ENCODE measurements at places on chromosomes 11 and 22.
A peak's percentile ranks its signal among the peaks of the same experiment; 100 is the strongest.

GRCh38 chr11:76131671-76132631, 74.4 kb downstream of the WNT11 start:
- DNase-seq, result no peak

- DNase-seq, result no peak
These were observed 477.9 kb downstream of the MIAT start for GRCh38 chr22:27135031-27135981.

DNA sequence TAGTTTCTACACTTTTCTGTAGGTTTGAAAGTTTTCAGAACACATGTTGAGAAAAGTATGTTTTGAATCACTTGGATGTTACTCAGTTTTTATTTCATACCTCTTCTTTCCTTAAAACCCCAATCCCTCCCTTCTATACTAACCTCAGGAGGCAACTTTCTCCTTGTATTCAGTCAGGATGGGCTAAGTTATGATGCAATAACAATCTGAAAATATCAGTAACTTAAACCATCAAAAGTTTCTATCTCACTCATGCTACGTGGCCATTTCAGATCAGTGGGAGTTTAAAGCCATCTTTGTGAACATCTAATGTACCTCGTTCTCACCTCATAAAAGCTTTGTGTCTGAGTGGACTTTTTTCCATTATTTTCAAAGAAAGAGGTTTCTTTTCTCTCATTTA, 86.2 kb downstream of the NXPE2 start:
- no peak for DNase-seq

- DNase-seq, result no peak
These were observed 438 bp downstream of the ZW10 start for GRCh38 chr11:113773092-113773415.

DNA sequence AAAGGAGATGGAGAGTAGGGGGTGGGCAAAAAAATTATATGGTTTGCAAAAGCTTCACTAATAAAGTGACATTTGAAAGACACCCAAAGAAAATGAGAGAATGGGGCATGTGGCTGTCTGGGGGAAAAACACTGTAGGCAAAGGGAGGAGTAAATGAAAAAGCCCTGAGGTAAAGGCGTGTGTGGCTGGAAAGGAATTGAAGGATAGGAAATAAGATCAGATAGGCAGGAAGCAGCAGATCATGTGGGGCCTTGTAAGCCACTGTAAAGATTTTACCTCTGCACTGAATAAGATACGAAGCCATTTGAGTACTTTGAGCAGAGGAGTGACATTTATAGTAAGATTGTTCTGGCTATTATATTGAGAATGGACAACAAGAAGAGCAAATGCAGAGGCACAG, 49.8 kb upstream of the FDX1 start:
- no peak for DNase-seq

GRCh38 chr11:9399466-9399865, 15.0 kb downstream of the IPO7 start:
- DNase-seq, result no peak

- no peak for DNase-seq
These were observed 219.6 kb downstream of the C11orf87 start for GRCh38 chr11:109641549-109641948.

DNA sequence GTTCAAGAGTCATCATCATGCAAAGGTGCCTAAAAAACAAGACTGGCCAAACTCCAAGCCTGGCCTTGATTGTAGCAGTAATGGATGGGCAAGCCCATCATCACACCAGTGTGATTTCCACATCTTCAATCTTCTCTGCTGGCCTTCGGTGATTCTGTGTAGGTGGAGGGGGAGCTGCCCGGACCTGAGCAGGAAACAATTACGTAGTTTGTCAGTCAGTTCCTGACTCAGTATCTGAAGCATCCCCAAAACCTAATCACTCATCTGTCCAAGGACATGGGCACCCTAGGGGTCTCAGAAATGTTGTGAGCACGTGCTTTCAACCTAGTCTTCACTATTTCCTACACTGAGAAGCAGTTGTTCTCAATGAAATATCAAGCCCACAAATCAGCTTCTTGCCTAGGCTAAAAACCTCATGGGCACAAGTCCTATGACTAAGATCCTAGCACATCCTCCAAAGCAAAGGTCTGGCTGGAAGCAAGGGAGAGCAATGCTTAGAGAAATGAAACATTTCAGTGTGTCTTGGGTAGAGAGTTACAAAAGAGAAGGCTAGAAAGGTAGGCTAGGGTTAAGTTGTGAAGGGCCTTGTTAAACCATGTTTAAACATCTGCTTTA, 24.6 kb downstream of the ATG16L2 start:
- DNase-seq, result no peak

DNA sequence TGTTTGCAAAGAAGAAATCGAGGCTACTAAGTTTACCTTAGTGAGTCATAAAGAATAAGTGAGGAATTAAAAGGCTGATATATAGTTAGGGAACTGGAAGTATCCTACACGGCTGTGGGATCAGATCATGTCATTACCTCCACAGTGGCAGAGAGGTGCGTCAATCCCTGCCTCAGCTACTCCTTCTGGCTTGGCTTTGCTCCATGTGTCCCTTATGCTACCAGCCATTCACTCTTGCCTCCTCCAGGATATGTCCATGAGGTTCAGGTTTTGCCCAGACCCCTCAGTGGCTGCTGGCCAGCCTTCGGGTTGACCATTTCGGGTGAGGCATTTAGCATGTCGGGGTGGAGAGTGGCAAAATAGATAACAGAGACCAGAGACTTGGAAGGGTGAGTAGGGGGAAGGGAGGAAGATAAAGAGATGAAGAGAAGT, 153.4 kb downstream of the LDLRAD3 start:
- DNase-seq, result no peak

DNA sequence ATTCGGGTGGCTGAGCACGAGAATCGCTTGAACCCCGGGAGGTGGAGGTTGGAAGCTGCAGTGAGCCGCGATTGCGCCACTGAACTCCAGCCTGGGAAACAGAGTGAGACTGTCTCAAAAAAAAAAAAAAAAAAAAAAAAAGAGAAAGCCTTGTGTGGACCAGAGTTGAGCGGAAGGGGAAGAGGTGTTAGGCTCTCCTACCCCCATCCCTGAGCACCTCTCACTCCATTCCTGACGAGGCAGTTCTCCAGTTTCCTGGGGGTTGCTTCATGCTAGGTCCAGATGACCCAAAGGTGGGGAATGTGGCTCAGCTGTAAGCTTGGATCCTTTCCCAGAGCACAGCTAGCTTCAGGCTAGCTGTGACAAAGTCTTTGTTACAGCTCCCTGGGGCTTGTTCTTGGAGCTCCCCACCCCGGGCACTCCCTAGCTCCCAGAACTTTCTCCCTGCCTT, 8.8 kb upstream of the DNAL4 start:
- DNase-seq, result no peak

GRCh38 chr11:106691807-106692365, 326.4 kb downstream of the GUCY1A2 start:
- DNase-seq, result no peak

DNA sequence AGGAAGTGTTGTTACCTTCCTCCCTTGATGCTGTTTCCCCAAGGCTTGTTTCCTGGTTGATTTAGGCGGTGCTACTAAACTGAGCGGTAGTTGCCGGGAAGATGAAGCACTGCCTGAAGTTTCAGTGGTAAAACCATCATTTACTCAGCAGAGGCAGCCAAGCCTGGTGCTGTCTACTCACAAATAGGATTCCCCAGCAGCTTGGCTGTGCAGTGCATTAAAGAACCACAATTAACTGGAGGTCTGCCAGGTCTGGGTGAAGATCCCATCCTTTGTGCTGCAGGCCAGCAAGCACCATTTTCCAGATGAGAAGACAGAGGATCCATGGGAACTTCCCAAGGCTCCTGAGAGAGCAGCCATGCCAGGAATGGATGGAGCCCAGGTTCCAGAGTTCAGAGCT, 231.9 kb upstream of the E2F8 start:
- DNase-seq, result no peak

DNA sequence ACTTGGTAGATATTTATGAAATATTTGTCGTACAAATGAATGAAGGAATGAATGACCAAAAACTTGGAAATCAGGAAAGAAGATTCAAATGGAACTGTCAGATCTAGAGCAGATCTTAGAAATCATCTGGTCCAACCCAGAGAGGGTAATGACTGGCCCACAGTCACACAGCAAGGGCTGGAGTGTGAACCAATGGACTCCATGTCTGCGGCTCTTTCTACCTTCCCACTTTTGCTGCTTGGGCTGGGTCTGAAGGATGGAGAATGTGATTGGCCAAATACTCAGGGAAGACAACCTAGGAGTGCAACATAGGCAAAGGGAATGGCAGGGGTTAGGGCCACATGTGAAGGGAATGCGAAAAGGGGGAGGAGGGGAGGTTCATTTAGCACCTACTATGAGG, 5.8 kb upstream of the DGKZ start:
- DNase-seq, result no peak

DNA sequence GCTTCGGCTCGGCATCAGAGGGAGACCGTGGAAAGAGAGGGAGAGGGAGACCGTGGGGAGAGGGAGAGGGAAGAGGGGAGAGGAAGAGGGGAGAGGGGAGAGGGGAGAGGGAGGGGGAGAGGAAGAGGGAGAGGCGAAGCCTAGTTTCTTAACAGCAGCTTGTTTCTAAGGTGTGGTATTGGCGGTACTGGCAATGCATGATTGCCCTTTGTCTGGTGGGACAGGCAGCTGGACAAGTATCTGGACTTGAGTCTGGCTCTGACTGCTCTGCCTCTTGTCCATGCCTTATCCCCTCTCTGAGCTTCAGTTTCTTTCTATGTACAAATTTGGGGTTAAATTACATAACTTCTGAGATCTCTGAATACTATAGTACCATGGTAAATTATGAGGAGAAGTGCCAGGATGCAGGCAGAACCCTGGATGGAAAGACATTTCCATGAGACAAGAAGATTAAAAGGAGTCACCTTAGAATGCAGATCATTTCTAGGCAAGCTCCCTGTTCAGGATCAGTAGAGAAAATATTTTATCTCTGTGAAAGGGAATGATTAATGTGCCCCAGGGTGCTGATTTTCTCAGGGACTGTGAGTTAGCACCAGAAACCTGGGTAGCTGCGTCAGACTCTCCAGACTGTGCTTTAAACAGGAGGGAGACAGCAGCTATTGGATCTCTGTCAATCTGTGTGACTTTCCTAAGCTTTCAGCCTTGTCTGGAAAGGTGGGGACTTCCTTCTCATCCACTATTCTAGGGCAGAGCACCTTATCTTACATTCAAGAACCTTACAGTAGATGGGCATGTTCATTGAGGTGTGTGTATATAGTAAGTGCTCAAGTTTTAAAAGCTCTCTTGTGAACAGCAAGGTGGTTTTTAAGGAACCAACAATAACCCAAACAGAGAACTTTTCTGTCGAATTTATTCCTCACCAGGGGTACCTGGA, 31.9 kb upstream of the CCDC90B start:
- no peak for DNase-seq

GRCh38 chr11:47857892-47858543, 9.9 kb upstream of the NUP160 start:
- DNase-seq, result no peak

DNA sequence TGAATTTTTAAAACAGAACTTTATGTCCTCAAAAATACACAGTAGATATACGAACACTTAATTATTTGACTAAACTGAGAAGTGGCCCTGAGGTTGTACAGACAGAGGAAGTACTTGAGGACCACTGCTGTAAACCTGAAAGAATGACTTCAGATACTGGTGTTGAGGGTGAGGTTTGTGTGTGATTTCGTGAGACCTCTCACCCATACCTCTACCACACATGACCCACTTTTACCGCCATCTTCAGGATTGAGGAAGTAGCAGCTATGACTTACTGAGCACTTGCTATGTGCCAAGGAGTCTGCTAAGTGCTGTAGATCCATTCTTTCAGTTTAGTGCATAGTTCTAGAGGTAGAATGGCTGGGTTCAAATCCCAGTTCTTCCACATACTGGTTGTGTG, 21.9 kb downstream of the MMP13 start:
- DNase-seq, result no peak

GRCh38 chr22:24502034-24502433, 6.9 kb downstream of the UPB1 start:
- DNase-seq, result no peak

GRCh38 chr11:66008468-66009101, 3.2 kb upstream of the CST6 start:
- no peak for DNase-seq

GRCh38 chr11:97622795-97623194, 1233.0 kb downstream of the JRKL start:
- DNase-seq, result no peak

DNA sequence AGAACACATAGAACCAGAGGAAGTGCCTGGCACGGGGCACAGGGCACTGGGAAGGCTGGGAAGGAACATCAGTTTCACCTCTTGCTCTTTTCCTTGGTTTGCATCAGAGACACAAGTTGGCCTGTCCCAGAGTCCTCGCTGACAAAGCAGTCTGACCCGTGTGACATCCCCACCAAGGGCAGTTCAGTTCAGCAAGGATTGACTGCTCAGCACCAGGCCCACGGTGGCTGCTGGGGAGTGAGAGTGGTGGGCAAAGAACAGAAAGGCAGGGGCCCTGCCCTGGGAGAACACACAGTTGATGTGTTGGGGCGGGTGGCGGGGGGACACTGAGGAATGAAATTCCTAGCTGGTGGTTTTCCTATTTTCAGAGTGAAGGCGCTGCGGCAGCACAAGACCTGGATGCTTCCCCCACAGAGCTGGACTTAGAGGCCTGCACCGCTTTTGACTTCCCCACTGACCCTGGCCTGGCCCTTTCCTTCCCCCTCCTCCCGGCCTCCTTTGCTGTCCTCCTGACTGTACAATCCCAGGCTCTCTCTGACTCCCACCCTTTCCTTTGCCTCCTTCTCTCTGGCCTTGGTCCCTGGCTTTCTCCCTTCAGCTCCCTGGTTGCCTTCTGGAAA, 2.2 kb upstream of the TMPRSS13 start:
- DNase-seq, result no peak

- DNase-seq, result peak; percentile 69
These were observed 5.5 kb downstream of the YDJC start for GRCh38 chr22:21624120-21624879.

DNA sequence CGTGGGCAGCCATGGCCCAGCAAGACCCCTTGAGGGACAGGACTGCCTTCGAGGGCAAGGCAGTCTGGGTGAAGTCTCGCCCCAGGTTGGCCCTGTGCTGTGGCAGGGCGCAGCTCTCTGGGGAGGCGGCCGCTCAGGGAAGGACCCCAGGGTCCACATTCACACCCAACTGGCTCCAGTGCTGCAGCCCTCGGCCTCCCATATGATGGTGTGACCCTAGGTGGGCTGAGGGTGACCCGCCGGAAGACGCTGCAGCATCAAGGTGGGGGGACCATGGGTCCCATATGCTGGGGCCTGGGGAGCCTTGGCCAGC, 28.0 kb upstream of the CCDC188 start:
- DNase-seq, result no peak

GRCh38 chr22:45284705-45285262, at the start of gene UPK3A:
UPK3A (plus strand) TSS chr22:45284949; CDS start chr22:45285014, 65 bp downstream.
- DNase-seq, result peak; percentile 54

- no peak for DNase-seq
These were observed 2.5 kb downstream of the CDC42EP2 start for GRCh38 chr11:65317025-65317786.

DNA sequence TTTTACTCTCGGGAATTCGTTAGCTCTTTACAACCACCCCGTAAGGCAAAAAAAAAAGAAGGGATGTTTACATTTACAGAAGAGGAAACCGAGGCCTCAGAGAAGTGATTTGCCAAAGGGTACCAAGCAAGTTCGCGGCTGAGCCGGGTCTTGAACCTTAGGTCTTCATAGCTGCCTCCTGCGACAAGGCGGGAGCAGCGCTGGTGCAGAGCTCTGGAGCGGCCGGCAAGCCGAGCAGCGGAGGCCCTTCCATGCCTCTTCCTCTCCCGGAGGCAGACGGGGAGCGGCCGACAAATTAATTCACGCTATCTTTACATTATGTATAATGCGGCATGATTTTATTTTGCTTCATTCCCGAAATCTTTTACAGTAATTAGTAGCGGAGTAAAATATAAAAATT, 536.3 kb downstream of the INSC start:
- no peak for DNase-seq

- peak; percentile 68 for DNase-seq
These were observed 5.3 kb downstream of the NEAT1 start for GRCh38 chr11:65427691-65428577.

Data from activated CD4-positive, alpha-beta T cell treated with anti-CD3 and anti-CD28 coated beads, Interleukin-2, amount 50 U/mL, for 48 hours (primary cell).